Nasal cavity respiratory epithelium epithelial cell of viscerocranial mucosa (primary cell): ENCODE measurements at places on chromosomes 12 and 14. TPM values are rescaled to one million over a fixed set of nuclear protein-coding genes. Genes with fewer than 3 reads are reported as not detected.

CD163L1 gene
- under 0.01 and 0.14 TPM in 2 replicates for total RNA-seq

SOAT2 gene
- not detected in 2 replicates for total RNA-seq

CCDC197 gene
- not detected in 2 replicates for total RNA-seq

FAM181A gene
- total RNA-seq = not detected in 2 replicates

RTL1 gene
- not detected in 2 replicates for total RNA-seq

TOMM20L gene
- not detected in 2 replicates for total RNA-seq

IAPP gene
- total RNA-seq = not detected in 2 replicates

SLC5A8 gene
- not detected in 2 replicates for total RNA-seq

PROX2 gene
- not detected in 2 replicates for total RNA-seq

CRIP1 gene
- 0.21 TPM in 1 of 2 replicates, not detected in the other for total RNA-seq
